Germinal center (tissue), 1 donor: ENCODE measurements at places on chromosomes 6 and 20.

DNA sequence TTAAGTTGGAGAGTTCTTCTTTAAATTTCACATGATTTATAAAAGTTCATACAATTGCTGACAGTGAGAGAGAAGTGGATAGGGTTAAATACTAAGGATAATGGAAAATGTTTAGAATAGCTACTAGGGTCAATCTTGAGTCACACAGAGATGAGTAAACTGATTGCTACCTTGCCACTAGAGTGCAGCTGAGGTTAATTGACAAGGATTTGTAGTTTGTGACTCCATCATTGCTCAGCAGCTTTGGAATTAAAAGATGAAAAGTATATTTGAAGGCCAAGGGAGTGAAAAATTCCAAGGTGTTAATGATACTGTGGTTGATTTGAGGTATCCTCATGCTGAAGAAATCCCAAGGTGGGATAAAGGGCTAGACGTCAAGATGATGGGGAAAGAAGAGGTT, 524.0 kb downstream of the UTRN start:
- no peak for DNase-seq

- DNase-seq: no peak
These were observed 115.4 kb downstream of the ISM1 start for GRCh38 chr20:13336308-13337089.

DNA sequence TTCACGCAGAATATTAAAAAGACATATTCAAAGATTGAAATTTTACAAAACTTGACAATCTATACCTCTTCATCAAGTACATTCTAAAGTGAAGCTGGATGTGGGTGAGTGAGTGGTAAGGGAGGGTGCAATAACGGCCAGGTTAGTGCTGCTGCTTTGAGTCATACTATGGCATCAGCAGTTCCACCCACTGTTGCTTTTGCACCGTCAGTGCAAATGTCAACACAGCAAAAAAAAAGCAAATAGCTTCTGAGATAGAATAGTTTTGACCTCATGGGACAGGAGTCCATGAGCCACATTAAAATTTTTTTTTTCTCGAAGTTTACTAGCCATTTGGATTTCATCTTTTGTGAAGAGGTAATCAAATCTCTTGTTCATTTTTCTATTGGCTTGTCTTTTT, 31.8 kb downstream of the PSMF1 start:
- DNase-seq: no peak

GRCh38 chr6:113089056-113089455, 741.9 kb downstream of the RFPL4B start:
- DNase-seq: no peak

GRCh38 chr6:159966981-159967380, 1.9 kb upstream of the IGF2R start:
- no peak for DNase-seq

GRCh38 chr20:33826270-33826897, 15.2 kb downstream of the CHMP4B start:
- no peak for DNase-seq
